NCI-H1436 treated with DMSO at 0.1 percent for 48 hours (cell line): ENCODE measurements at places on chromosomes 1 and 21.

DNA sequence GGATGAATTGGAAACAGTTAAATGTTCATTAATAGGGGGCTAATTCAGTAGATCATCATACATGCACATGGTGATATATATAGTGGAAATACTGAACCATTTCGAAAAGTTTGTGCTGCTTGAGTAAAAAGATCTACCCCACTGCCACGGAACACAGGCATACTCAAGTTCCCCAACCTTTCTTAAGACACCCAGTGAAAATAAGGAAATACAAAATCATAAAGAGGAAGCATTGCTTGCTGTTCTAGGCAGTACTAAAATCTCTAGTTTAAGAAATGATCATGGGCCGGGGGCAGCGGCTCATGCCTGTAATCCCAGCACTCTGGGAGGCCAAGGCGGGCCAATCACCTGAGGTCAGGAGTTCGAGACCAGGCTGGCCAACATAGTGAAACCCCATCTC is 37.6 kb upstream of the KIRREL1 start:
- no peak for DNase-seq

GRCh38 chr1:245651093-245651492 is 496.3 kb downstream of the KIF26B start:
- DNase-seq = no peak

DNA sequence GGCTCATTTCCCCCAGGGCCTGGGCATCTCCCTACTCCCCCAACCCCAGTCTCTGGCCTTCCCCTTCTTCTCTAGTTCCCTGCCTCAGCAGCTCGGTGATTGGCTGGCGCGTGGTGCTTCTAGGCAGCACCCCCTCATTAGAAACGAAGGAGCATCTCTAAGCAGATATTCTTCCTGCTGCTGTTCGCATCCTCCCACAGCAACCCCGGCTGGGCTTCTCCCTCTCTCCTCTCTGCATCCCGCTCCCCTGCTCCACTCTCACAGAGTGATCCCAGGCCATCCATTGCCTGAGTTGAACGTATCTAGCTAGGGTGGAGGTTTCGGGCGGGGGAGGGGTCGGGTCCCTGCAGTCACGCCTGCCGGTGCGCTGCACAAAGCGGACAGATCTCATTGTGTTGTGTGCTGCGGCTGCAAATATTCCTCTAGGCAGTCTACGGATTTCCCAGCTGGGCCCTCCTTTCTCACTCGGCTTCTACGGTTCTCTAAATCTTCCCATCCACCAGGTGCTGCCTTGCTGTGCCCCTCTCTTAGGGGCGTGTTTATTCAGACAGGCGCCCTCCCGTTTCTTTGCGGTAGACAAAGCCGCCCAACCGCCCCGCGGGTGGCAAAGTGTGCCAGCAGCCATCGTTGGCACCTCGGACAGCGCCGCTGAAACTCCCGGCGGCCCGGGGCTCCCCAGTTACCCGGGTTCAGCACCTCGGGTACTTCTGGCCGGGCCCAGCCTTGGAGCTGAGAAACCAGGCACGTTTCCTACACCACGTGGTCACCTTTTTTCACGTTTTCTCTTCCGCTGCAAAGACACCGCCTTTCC is 2.2 kb downstream of the CACNA1E start:
- peak; percentile 22 for DNase-seq

GRCh38 chr1:119981986-119982815 is 85.9 kb upstream of the ADAM30 start:
- no peak for DNase-seq

GRCh38 chr1:214859647-214860046 is 222.9 kb upstream of the KCNK2 start:
- no peak for DNase-seq

GRCh38 chr21:36431252-36431651 is 46.1 kb downstream of the CHAF1B start:
- DNase-seq = no peak

- DNase-seq = no peak
Observed at GRCh38 chr1:8155528-8156186, 129.5 kb upstream of the ERRFI1 start.

DNA sequence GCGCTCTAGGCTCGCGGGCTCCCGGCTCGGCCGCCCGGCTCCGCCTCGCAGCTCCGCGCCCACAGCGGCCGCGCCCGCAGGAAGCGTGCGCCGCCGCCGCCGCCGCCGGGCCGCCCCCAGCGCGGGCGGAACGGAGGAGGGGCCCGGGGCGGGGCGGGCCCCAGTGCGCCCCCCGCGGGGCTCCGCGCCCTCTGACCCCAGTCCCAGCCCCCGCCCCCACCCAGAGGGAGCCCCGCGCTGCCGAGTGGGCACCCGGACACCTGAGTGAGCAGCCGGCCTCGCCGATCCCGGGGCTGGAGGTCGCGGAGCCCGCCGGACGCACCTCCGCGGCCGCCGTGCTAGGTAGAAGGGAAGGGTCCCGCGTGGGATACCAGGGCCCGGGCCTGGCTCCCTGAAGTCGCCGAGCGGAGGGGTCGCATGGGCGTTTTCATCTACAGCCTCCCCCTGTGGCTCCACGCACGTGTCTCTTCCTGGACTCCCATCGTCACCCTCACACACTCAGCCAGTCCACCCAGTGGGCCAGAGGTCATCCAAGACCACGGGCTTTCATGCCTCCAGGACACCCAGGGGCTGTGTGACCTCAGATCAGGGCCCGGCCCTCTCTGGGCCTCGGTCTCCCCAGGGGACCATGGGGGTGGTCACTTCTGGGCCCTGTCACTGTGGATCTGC is at the start of gene SDC3:
Gene SDC3, minus strand, starts transcription at position 63 of the 669 bp plus-strand sequence. CDS start 172 bp downstream, outside the sequence.
- no peak for DNase-seq

DNA sequence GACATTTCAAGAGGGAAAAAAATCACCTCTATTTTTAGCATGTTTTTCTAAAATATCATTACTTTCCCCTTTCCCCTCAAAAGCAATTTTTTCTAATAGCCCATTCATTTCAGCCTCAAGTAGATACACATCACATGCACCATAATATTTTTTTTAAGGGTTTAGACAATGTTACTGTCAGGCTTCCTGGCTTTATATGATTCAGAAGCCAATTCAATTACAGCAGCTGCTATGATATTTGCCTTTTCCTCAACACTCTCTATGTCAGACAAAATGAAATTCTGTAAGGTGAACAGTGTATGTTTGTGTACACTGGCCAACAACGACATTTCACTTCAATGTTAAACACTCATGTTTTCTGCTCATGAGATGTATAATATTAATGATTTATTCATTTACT is 46.5 kb downstream of the OMA1 start:
- DNase-seq = no peak

DNA sequence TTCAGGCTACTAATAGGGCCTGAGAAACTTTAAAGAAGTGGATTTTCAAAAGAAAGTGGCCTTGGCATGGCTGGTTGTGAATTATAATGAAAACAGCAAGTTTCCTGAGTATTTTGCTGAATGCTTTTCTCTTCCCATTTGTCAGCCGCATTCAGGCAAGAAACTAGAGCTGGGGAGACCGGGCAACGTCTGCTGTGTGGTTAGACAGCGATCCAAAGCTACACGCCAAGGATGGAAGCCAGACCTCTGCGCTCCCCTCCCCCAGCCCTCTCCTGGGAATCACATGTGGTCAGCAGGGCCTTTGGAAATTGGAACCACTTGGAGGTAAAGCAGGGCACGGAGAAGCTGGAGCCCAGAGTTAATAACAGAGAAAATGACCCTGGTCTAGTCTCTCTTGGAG is 114.1 kb upstream of the CD34 start:
- no peak for DNase-seq

- no peak for DNase-seq
Observed at GRCh38 chr1:60699325-60699724, 383.0 kb upstream of the NFIA start.

GRCh38 chr1:89607586-89608318 is 25.2 kb upstream of the LRRC8C start:
- no peak for DNase-seq

DNA sequence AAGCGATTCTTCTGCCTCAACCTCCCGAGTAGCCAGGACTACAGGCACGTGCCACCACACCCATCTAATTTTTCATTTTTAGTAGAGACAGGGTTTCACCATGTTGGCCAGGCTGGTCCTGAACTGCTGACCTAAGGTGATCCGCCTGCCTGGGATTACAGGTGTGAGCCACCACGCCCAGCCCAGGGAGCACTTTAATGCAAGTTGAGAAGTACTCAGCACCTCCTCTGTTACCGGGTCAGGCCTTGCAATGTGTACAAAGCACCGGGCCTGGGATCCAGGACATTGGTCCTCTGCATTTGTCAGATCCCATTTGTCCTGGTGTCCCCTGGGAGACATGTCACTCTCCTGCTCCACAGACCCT is 143.6 kb downstream of the TOMM20 start:
- no peak for DNase-seq

DNA sequence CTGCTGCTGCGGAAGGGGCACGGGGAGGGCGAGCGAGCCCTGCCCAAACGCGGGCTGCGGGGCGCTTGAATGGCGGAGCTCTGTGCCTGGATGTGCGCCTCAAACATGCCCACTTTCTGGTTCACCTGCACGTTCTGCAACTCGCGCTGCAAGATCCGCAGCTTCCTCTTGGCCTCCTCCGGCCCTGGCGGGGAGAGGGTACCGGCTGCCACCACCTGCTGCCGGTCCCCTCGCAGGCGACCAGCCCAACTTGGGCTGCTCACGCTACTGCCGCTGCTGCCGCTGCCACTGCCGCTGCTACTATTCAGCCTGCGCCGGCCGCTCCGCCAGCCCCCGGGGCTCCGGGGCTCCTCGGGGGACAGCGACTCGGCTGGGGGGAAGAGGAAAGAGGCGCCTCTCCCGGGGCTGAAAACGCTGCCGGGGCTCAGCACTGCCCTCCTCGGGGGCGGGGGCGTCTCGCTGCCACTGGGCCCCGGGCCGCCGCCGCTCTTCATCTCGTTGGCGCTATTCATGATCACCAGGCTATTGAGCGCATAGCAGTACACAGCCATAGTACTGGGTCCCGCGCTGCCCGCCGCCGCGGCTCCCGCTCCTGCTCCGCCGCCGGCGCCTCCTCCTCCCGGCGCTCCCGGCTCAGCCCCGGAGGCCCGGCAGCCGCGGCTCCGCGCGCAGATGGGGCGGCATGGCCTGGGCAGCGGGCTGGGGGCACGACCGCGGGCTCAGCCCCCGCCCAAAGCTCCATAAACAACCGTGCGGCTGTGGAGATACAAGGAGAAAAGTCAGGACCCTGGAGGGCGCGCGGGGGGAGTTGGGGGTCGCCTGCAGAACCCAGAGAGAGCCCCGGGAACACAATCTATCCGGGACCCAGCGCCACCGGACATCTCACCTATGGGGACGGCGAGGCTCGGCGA is 1.9 kb downstream of the ITPKB start:
- DNase-seq = no peak

- DNase-seq = no peak
Observed at GRCh38 chr1:192904438-192904895, 95.6 kb downstream of the RGS2 start.

DNA sequence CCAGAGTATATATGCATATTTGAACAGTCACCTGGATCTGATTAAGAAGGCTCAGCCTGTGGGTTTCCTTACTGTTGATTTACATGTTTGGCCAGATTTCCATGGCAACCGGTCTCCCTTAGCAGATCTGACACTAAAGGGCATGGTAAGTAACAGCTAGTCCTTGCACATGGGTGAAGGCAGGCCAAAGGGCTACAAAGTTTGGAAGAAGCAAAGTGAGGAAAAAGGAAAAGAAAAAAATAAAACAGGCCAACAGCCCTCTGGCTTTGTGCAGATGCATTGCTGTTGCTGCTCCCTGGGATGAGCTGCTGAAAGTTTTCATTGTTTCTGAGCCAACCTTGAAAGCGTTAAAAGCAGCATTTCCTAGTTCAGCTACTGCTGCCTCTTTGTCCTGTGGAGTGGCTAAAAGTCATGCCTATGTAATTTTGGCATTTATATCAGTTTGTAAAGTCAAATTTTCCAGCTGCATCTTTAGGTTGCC is 176.5 kb upstream of the HOOK1 start:
- DNase-seq = no peak

DNA sequence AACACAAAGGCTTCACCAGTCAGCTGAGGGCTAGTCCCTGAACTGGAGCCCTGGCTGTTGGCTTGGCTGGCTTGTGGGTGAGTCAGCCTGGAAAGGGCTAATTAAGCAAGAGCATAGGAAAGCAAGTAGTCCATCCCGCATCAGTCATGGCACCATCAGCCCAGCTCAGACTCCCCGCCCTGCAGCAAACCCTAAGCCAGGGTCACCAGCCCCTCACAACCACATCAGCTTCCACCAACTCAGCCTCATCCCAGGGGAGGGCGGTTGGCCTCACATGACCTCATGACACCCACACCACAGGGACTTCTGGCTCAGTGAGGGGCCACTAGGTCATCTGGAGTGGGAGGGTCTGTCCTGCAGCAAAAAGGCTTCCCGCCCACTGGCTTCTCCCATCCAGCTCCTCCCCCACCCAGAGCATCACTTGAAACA is 7.0 kb upstream of the SPATC1L start:
- DNase-seq = no peak

GRCh38 chr1:177600321-177600720 is 369.5 kb downstream of the SEC16B start:
- DNase-seq = no peak

DNA sequence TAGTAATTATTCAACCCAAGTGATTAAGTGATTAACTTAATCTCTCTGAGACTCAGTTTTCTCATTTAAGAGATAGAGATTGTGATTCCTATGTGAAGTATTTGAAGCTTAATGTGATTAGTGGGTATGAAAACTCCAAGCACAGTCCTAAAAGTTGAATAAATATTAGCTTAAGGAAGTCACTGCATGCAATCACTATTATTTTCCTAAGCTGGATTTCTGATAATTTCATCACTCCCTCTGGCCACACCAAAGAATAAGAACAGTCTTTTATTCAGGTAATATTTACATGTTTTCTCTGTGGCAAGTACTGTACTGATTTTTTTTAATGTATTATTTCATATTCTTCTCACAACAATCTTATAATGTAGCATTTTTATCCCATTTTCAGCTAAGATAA is 31.1 kb downstream of the CD55 start:
- DNase-seq = no peak

GRCh38 chr1:15680561-15681348 is 3.4 kb upstream of the PLEKHM2 start:
- no peak for DNase-seq

DNA sequence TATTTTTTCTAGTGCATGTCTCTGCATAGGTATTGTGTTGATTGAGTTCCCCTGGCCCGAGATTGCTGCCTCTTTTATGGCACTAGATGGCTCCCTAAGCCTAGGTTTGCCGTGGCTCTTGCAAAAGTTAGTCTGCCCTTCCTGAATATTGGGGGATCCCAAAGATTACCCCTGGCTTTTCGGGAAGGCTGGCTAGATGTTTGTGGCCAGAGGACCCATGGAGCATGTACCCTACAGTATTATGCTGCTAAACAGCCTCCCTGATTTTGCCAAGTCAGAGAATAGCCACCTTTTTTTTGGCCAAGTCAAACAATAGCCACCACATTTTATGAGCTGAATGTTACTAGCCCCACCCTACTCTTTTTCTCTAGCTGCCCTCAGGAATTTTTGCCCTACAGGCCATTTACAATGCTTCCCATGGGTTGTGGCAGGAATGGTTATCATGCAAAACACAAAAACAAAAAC is 343.2 kb downstream of the OLFM3 start:
- no peak for DNase-seq

- no peak for DNase-seq
Observed at GRCh38 chr1:241212628-241213027, 144.4 kb downstream of the RGS7 start.

- DNase-seq = no peak
Observed at GRCh38 chr1:244006381-244006901, 44.6 kb upstream of the ZBTB18 start.

- no peak for DNase-seq
Observed at GRCh38 chr1:2187619-2188018, 7.0 kb downstream of the FAAP20 start.
